ENCODE measurements at places on chromosomes 5 and 9.

- DNase-seq, result no peak
These were observed 14.2 kb downstream of the CCNJL start for GRCh38 chr5:160298189-160298588.

GRCh38 chr5:83848941-83849340 lies 128.3 kb upstream of the HAPLN1 start:
- DNase-seq, result no peak

- no peak for DNase-seq
These were observed 49.4 kb downstream of the YTHDC2 start for GRCh38 chr5:113562828-113563400.

GRCh38 chr9:99169086-99169485 lies 52.7 kb downstream of the ALG2 start:
- DNase-seq, result no peak
